Ecto neural progenitor cell (in vitro differentiated cells): ENCODE measurements at places on chromosomes 16 and 17.

DNA sequence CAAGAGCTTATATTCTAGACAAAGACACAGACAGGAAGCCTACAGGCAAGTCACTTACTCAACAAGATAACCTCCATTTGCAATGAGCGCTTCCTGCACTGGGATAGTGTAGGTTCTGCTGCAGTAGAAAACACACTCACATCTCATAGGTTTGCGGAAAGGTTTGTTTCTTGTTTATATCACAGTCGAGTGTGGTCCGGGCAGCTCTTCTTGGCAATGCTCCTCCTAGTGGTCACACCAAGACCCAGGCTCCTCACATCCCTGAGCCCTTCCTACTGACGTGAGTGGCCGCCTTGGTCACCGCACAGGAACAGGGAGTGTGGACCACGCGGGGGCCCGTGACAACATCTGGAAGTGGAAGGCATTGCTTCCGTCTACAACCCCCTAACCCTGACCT is 48.0 kb upstream of the RBFOX3 start:
- DNase-seq = peak; percentile 76

- no peak for DNase-seq
Observed at GRCh38 chr17:32803544-32803943, 73.4 kb downstream of the MYO1D start.

- no peak for DNase-seq
Observed at GRCh38 chr16:3780570-3780969, 63.2 kb upstream of the TRAP1 start.

GRCh38 chr17:33992113-33992512 is 263.0 kb upstream of the CCL2 start:
- no peak for DNase-seq

GRCh38 chr16:51762081-51762996 is 611.3 kb upstream of the SALL1 start:
- peak; percentile 89 for DNase-seq

GRCh38 chr16:84138824-84139627 is 6.0 kb downstream of the HSDL1 start:
- no peak for DNase-seq

GRCh38 chr17:63431939-63432804 is 13.9 kb downstream of the CYB561 start:
- no peak for DNase-seq

GRCh38 chr17:72182371-72182873 is 61.6 kb downstream of the SOX9 start:
- no peak for DNase-seq

GRCh38 chr16:57663917-57664661 is 4.0 kb upstream of the ADGRG3 start:
- DNase-seq = no peak

DNA sequence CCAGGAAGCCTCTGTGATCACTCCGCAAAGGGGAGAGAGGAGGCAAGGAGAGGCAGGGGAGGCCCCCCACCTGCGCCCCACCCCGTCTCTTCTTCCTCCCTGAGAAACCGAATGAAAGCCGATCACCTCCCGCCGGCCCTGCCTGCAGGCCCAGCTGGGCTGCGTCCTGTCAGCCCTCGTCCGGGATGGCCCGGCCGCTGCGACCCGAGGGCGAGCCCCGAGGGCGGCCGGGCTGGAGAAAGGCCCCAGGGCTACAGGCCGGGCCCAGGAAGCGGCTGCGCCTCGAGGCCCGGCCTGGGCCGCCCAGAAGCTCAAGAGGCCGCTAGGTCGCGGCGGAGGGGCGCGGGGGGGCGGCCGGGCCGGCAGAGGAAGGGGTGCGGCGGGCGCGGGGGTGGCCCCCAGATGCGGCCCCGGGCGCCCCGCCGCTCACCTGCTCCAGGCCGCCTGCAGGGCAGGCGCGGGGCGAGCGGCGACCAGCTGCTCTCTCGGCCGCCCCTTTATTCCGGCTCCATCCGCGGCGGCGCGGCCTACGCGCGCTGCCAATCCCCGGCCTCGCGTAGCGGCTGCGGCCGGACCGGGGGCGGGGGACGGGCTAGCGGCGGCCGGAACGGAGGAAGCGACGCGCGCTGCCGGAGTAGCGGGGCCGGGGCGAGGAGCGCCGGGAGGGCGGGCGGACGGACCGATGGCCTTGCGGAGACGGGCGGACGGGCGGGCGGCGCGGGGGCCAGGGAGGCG is at the start of gene ZNF319:
ZNF319 (minus strand) TSS at position 702 of the 735 bp plus-strand sequence. CDS start 2,407 bp downstream, outside the sequence.
- no peak for DNase-seq

- DNase-seq = no peak
Observed at GRCh38 chr16:4057439-4057877, 58.8 kb downstream of the ADCY9 start.

GRCh38 chr17:82938486-82938872 is 98.7 kb upstream of the ZNF750 start:
- DNase-seq = no peak

DNA sequence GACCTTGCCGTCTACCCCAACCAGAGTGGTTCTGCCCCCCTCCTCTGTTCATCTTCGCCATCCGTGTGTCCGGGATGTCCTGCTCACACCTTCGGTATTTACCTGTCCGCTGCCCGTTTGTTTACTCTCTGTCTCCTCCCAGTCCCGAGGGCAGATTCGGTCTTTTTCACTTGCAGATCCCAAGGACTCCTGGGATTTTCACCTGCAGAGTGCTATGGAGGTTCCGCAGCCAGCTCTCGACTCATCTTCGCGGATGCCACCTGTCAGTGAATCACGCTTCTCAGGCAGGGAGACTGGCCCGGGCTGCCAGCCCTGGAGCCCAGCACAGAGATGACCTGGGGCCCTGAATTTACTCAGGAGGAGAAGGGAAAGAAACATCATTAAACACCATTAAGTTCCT is 8.1 kb downstream of the CRISPLD2 start:
- DNase-seq = no peak

- DNase-seq = no peak
Observed at GRCh38 chr16:77679901-77680300, 42.4 kb upstream of the NUDT7 start.

GRCh38 chr16:67248073-67248400 is 742 bp upstream of the SLC9A5 start:
- no peak for DNase-seq

- no peak for DNase-seq
Observed at GRCh38 chr16:10637337-10638037, 57.1 kb upstream of the EMP2 start.

GRCh38 chr16:1458336-1458976 is 14.1 kb upstream of the CCDC154 start:
- DNase-seq = no peak

- no peak for DNase-seq
Observed at GRCh38 chr16:11799509-11800381, 2.7 kb upstream of the ZC3H7A start.

GRCh38 chr17:13753771-13754170 is 152.0 kb upstream of the HS3ST3A1 start:
- DNase-seq = no peak

DNA sequence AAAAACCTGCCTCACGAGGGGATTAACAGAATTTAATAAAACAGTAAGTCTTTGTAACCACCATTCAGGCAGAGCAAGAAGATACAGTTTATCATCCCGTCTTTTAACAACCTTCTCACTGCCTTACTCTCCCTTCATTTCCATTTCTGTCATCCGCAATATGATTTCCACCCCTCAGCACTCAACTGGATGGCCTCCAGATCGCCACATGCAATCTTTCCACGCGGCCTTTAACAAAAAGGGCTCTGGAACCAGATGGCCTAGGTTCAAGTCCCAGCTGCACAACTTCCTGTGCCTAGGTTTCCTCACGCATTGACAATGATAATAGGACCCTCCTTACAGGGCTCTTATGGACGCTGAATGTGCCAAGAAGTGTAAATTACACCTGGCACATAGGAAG is 103.6 kb downstream of the GAS7 start:
- no peak for DNase-seq

DNA sequence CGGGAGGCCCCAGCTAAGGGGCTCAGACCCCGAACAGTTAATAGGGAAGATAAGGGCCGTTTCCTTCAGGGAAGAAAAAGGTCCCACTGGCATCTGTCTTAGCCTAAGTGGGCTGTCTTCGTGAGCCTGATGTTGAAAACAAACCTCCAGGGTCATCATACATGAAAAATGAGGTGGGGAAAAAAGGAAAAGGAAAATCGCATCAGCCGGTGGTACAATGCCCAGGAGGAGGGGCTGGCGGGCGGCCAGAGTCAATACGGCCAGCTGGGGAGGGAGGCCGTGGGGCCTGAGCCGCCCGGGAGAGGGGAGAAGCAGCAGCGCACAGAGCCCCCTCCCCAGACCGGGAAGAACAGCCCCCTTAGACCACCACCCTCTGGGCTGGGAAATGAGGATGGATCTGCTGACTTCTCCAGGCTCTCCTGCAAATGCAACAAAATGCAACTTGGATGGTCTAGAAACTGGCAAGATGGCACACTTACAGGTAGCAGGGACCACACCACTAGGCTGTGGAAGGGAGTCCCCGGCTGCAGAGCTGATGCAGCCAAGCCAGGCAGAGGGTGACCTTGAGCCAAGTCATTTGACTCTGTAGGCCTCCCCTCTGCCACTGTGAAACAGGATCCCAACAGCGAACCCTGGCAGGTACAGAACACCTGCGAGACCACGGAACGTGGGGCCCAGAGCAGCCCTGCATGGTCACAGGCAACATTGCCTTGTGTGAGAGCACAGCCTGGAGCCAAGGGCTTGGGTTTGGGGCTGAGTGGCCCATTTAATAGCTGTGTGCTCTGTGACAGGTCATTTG is 448.5 kb downstream of the SOX9 start:
- DNase-seq = no peak

DNA sequence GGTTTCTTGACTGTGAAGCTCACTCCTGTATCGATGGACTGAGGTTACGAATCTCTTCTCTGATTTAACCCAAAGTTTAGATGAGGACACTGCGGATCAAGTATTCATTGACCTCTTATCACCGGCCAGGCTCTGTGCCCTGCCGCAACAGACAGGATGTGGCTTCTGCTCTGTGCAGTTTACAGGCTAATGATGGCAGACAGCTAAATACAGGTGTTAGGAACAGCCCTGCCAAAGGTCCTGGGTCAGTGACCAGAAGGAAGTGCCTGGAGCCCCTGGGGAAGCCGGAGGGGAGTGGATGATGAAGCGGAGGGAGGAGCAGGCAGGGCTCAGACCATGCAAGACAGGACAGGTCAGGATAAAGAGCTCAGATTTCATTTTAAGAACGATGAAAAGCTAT is 44.4 kb downstream of the HAPSTR1 start:
- DNase-seq = no peak

- no peak for DNase-seq
Observed at GRCh38 chr16:87593710-87594258, 8.5 kb upstream of the JPH3 start.

DNA sequence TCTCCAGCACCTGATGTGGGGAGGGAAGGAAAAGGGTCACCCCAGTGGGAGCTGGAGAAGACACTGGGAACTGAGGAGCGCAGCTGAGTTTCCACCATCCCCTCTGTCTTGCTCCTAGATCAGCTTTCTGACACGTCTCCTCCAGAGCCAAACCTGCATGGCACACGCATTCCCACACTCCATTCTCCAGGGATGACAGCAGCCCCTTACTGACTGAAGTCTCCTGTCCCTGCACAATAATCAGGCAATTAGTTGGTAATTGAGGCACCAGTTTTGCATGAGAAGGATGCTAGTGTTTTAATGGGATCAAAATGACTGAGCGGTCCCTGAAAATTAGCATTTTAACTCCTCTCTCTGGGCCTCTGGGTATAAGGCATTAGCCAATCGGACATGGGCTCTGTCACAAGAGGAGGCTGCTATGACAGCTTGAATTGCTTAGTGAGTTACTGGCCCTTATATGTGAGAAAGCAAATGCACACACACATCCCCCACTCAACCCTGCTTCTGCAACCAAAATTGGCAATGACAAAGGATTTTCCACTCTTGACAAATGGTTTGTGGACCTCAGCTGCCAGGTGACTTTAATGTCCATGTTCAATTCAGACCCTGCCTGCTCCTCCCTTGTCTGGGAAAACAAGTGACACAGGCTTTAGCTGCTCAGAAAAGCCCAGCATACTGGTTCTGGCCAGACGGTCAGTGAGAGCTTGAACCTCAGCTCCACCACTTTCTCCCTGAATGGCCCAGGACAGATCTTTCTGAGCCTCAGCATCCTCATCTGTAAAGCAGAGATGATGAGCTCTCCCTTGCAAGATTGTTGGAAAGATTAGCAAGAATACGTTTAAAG is 57.2 kb upstream of the SREBF1 start:
- no peak for DNase-seq
